ENCODE measurements at places on chromosomes 4 and X.

- DNase-seq = no peak
These were observed 68.4 kb downstream of the MAOB start for GRCh38 chrX:43813898-43814297.

- no peak for DNase-seq
These were observed 179.0 kb downstream of the AFAP1 start for GRCh38 chr4:7760706-7761105.

GRCh38 chrX:42399632-42400024, 378.3 kb downstream of the PPP1R2C start:
- no peak for DNase-seq

- DNase-seq = no peak
These were observed 206.5 kb downstream of the PCDH10 start for GRCh38 chr4:133355633-133356032.

DNA sequence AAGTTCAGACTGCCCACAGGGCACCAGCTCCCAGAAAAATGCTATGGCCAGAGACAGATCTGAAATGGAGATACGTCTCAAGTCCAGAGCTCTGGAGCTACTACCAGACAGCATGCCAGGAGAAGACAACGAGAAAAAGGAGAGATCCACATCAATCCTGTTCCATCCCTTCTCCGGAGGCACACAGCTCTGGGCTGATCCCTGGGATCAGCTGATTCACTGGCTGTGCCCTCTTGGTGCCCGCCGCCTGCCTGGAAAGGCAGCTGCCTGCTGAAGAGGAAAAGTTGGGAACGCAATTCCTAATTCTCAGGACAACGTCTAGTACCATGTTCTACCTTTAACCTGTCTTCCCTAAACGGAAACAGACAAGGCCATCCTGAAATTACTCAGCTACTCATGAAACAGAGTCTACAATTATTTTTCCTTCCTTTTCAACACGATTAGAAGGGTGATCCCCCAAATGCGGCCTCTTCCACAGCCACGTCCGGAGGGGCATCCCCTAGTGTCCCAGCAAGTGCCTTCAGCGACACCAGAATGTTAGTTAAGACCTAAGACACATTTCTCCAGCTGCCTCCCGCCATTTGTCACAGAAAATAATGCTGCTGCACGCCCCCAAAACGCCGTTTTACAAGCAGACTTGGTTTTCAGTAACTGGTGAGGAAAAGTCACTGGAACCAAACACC, 2.4 kb downstream of the ZFYVE28 start:
- no peak for DNase-seq

- DNase-seq = no peak
These were observed 52.7 kb upstream of the NEIL3 start for GRCh38 chr4:177256950-177257349.

DNA sequence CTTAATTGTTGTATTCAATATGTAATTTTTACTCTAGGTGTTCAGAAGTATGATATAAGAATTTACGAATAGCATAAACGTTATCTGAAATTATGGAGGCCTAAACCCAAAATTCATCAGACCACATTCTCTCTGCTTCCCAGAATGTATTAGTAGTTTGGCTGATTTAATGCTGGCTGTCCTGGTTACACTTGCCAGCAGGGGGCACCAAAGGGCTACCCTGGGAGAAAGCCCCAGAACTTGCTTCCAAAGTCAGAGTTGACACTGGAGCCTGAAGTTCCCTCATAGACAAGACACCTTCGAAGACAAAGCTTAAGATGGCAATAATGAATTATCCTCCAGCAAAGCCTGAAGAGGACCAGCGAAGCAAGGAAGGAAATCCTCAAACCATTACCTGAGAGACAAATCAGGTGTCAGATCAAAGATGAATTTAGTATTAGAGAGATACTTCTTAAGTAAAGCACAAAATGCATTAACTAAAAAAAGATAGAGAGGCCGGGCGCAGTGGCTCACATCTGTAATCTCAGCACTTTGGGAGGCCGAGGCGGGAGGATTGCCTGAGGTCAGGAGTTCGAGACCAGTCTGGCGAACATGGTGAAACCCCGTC, 11.3 kb upstream of the ANOS1 start:
- peak; percentile 45 for DNase-seq

DNA sequence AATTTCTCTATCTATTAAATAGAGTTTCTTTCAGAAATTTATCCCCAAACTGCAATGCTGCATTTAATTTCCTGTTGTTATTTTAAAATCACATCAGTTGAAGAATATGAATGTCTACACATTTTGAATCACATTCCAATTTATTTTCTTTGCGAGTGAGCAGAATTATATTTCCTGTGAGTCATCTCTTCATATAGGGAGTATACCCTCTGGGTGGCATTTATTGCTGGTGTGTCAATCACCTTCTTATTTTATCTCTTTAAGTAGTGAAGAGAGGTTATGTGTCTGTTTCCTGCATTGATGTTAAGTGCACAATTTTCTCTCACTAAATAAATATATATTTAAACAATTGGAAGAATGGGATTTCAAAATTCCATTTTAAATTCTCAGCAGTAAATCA, 511.0 kb upstream of the ATOH1 start:
- no peak for DNase-seq

- DNase-seq = no peak
These were observed 208.2 kb upstream of the PSAPL1 start for GRCh38 chr4:7642741-7643458.

DNA sequence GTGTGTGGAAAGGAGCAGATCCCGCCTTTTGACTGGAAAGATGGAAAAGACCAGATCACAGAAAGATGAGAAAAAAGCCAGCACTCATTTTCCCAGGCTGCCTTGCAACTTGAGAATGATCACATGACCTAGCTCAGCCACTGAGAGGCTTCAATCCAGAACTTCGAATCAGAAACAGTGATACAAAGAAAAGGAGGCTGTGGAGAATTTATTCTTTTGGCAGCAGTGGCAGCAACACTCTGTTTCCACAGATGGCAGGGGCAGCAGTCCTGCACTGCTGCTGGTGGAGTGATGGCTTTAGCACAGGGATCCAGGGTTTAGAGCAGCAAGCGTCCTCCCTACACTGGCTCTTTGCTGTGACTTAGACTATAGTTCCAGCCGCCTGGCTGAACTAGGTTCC, 77.8 kb upstream of the SH3RF1 start:
- no peak for DNase-seq

Data from omental fat pad (tissue), 4 donors.